ENCODE measurements at places on chromosomes 5 and 9.

GRCh38 chr5:10573487-10574145 is 9.7 kb downstream of the ANKRD33B start:
- DNase-seq = no peak

- no peak for DNase-seq
These were observed 1189.4 kb downstream of the EFNA5 start for GRCh38 chr5:106481374-106481773.

DNA sequence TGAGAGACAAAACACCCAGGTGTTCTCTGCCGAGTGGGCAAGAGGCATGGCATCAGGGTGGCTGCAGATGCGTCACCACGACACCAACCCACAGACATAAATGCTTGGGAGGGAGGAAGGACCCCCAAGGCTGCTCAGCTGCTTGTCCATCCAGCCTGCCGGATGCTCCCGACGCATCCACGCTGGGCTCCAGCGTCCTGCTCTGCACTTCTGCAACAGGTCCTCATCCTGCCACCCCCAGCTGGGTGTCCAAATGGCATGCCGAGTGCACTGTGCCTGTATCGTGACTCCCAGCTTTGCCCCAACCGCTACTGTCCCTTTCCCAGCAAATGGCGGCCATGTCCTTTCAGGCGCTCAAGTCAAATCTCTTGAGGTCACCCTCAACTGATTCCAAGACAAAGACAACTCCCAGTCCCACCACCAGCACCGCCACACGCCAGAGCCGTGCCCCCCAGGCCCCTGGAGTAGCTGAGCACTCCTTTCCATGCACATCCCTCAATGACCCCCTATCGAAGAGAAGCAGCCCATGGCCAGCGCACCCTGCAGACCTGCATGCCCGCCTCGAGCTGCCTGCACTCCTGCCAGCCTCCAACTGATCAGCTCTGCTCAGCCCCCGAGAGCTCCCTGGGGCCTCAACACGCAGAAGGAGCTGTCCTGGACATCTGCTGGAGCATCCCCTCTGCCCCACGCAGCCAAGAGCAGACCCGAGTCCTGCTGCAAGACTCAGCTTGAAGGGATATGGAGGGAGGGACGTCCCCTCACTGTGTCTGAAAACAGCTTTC is 116.7 kb downstream of the ROR2 start:
- DNase-seq = no peak

GRCh38 chr5:160315968-160316367 is 3.6 kb upstream of the CCNJL start:
- DNase-seq = no peak

DNA sequence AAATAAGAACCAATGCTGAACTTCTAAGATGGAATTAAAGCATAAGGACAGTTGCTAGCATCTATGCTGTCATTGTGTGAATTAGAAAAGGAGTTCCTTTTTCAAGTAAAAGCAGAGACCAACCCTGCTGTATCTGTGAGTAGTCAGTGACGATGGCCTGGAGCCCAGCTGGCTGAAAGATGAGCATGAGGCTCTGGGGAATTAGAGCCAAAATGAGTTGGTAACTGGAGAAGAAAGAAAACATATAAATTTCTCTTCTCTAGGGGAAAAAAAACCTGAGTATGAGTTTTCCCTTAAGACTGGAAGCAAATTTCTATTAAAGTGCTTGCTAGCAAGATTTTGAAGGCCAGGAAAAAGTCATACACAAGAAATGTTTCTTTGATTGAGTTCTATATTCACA is 1.6 kb upstream of the SPZ1 start:
- DNase-seq = peak; percentile 41

- DNase-seq = no peak
These were observed 6.2 kb downstream of the UGT3A2 start for GRCh38 chr5:36060420-36060887.

DNA sequence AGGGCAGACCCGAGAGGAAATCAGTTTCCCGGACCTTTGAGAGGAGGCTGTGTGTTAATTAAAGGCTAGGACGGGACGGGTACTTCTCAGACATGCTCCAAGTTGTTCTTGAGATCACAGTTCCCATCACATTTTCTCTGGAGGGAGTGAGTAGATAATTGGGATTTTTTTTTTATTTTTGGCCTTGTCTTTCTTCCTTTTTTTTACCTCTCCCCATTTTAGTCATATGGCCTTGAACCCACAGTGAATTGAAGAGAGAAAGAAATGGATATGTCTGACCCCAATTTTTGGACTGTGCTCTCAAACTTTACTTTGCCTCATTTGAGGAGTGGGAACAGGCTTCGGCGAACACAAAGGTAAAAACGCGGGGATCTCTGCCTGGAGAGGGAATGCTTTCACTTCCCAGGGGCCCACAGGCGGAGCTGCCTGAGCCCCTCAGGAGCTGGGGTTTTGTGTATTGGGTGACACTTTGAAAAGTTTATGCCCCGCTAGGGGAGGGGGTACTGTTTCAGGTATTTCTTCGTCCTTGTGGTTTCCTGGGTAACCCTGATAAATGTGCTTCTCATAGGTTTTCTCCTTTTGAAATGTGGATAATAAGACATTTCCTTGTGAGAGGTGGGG is 191.8 kb downstream of the CD180 start:
- DNase-seq = no peak

DNA sequence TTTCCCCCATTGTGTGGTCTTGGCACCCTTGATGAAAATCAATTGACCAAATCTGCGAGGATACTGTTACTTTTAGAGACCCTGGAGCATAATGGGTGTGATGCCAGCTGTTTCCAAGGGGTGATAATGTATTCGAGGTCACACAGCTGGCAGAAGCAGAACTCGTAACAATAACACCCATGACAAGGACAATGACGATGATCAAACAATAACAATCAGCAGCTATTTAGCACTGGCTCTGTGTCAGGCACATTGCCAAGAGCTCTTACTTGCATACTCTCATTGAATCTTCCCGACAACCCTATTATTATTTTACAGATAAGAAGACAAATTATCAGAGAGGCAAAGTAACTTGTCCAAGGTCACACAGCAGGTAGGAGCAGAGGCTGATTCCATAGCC is 223.7 kb upstream of the MSX2 start:
- peak; percentile 29 for DNase-seq

DNA sequence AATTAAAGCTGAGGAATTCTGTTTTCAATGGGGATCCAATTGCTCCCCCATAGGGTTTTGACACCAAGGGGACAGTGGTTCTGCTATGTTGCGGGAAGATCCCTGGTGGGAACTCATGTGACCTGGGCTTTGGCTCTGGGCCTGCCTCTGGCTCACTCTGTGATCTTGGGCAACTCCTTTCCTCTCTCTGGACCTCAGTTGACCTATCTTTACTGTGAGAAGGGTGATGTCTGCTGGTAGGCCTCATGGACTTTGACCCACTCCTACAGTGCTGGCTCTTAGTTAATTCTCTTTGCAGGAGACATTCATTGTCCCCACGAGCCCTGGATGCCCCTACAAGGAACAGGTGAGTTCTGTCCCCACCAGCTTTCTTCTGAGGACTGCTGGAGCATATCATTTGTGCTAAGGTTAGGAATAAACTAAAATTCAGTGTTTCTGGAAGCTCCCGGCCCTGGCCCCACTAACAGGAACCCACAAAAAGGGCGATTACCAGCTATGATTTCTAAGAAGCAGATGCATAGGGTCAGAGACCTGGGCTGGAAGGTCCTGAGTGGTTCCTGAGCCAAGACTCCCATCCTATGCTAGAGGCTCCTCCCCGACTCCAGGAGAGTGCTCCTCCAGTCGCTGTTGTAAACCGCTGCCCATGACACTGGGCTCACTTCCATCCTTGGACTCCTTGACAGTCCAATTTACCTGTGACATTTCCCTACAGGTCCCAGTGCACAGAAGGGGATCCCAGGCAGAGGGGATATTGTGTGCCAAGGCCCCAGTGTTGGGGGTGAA is 218.3 kb downstream of the PAX5 start:
- no peak for DNase-seq

- no peak for DNase-seq
These were observed 668.7 kb downstream of the CDH18 start for GRCh38 chr5:19319252-19319651.

GRCh38 chr5:160233215-160233614 is 3.9 kb downstream of the FABP6 start:
- DNase-seq = no peak

- no peak for DNase-seq
These were observed 138.8 kb downstream of the HSD17B3 start for GRCh38 chr9:96163161-96163560.

DNA sequence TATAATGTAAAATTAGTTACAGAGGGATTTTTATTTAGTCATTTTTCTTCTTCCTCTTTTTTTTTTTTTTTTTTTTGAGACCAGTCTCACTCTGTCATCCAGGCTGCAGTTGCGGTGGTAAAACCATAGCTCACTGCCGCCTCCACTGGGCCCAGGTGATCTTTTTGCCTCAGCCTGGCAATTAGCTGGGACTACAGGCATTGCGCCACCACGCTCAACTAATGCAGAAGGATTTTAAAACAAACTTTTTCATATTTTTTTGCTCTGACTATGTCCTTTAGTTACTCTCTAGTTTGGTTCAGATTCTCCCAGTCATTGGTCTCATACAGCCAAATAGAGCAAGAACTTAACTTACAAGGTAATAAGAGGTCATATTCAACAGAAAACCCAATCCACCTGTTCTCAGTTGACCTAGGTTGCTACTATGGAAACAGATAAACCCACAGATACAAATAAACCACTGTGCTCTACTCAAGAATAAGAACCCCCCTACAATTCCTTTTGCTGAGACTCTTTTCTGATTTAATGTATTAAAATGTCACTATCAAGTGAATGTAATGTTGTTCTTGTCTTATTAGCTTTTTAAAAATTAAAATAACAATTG is 50.1 kb upstream of the TTC39B start:
- DNase-seq = no peak

- DNase-seq = no peak
These were observed 119.8 kb downstream of the LPAR1 start for GRCh38 chr9:110918316-110919049.

- DNase-seq = no peak
These were observed 234.2 kb upstream of the MEF2C start for GRCh38 chr5:89117124-89117644.

GRCh38 chr9:127792417-127793031 is 6.7 kb downstream of the CDK9 start:
- DNase-seq = no peak

- no peak for DNase-seq
These were observed 1.1 kb downstream of the FKBP15 start for GRCh38 chr9:113219969-113220368.

DNA sequence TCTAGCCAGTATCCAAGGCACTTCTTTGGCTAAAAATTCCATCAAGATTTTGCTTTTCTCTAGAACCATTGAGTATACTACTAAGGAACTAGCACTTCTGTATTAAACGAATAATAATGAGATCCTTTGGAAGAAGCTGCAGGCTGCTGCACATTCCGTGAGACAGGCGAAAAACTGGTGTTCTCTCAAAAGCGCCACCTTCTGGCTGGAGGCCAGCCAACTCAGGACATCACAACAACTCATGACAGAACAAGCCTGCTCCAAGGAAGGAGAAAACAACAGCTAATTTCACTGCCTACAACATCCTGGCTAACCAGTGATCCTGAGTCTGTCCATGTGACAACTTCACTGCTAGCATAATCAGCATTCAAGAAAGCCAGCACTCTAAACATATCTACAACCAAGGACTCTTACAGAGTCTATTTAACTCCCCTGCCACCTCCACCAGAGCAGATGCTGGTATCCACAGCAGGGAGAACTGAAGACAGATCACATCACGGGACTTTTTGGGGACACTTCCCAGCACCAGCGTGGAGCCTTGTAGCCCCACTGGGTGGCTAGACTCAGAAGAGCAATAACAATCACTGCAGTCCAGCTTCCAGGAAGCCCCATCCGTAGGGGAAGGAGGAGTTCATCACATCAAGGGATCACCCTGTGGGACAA is 150.5 kb downstream of the YTHDC2 start:
- no peak for DNase-seq

DNA sequence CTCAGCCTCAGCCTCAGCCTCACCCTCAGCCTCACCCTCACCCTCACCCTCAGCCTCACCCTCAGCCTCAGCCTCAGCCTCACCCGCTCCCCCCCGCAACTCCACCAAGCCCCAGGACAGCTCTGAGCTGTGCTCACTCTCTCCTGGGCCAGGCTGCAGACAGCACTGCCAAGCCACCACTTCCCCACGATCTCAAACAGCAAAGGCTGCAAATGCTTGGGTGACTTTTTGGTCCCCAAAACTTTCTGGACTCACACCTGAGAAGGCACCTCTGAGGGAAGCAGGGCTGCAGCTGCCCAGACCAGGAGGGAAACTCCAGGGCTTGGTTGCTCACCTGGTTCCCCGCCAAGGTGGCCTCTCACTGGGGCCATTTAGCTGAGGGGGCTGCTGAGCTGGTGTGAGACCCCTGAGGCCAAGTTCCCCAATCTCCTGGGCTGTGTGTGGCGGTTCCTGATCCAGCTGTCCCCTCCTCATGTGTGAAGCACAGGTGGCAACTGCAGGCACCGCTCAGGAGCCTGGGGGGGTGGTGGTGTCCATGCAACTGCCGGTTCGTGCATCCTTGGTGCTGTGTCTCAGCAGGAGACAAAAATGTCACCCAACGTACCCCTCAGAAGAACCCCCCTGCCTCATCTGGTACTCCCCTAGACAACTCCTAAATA is 17.8 kb downstream of the MRPL36 start:
- DNase-seq = no peak

DNA sequence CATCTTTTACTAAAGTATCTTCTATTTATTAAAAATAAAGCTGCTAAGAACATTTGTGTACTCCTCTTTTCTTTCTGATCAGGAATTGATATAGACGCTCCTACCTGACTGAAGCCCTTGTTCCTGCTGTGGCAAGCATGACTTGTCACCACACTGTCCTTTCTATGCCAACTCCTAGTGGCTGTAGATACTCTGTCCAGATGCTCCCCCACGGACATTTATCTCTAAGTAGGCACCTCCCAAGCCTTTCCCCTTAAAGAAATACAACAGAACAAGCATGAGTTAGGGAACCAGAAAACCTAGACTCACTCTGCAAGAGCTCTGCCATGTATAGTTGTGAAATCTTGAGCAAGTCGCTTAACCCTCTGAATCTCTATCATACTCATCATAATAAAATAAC is 53.2 kb downstream of the FAM114A2 start:
- no peak for DNase-seq

- DNase-seq = peak; percentile 87
These were observed at the start of gene SQSTM1 for GRCh38 chr5:179820483-179821297. Gene SQSTM1, plus strand, starts transcription at chr5:179820905. Its CDS starts 32 bp downstream, at chr5:179820937.

DNA sequence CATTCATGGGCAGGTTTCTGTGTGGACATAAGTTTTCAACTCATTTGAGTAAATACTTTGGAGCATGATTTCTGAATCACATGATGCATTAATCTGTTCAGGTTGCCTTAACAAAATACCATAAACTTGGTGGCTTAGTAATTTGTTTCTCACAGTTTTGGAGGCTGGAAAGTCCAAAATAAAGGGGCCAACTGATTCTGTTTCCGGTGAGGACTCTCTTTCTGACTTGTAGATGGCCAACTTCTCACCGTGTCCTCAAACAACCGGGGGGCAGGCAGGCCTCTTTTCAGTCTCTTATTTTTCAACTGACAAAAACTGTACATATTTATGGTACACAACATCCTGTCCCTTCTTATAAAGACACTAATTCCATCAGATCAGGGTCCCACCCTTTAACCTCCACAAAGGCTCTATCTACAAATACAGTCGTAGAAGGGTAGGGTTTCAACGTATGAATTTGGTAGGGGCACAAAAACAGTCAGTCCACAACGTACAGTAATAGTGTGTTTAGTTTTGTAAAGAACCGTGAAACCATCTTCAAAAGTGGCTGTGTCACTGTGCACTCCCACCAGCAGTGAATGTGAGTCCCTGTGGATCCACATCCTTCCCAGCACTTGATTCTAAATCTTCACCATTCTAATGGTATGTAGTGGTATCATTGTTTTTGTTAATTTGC is 37.2 kb downstream of the MLLT3 start:
- no peak for DNase-seq
